ENCODE measurements at places on chromosomes 11 and 22.

- no peak for DNase-seq
These were observed 33.5 kb downstream of the NFRKB start for GRCh38 chr11:129861702-129862522.

DNA sequence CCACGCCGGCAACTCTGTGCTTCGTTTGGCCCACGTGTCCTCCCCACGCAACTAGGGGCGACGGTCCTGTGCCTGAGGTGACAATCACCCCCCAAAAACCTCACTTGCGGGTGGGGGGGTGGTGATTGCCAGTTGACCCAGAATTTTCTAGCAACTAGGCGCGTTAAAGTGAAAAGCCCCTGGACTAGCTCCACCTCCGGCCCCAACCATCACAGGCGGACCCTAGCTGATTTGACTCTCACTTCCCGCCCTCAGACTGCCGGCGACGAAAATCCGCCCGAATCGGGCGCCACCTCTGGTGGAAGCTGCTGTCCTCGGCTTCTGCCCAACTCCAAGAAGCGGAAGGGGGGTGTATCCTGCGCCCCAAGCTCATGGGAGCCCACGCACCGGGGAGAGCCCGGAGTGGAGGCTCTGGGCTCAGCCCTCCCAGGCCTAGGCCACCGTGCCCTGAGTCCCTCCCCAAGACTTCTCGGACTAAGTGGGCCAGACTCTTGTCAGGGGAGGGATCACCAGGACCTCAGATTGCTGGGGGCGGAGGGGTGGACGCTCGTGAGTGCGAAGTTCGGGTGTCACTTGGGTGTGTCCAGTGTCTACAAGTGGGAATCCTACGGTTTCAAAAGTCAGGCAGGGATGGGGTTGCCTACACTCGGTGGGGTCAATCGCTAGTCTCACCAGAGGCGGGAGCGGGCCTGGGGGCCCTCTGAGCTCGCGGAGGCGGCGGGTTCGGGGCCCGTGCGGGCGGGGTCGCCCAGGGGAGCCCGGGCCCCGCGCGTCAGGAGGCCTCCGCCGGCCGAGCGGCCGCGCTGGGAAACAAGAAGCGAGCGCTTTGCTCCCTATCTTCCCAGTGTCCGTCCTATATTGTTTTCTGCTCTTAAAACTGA lies 12.3 kb downstream of the PAX6 start:
- no peak for DNase-seq

GRCh38 chr11:35539256-35539655 lies 13.8 kb upstream of the PAMR1 start:
- DNase-seq = no peak

DNA sequence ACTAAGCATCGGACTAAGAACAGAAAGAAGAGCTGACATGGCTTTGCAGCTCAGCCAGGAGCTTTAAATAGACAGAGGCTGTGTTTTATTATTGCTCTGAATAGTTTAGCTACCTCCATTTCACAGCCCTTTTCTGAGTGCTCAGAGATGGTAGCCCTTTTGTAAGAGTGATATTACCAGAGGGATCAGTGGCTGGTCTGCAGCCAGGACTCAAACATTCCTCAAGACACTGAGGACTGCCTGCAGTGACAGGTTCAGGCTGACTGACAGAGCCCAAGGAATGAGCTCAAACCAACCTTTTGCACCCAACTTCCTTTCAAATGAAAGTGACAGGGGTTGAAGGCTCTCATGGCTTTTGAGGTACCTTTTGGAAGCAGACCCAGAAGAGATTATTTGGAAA lies 189.0 kb downstream of the DDX10 start:
- peak; percentile 12 for DNase-seq

DNA sequence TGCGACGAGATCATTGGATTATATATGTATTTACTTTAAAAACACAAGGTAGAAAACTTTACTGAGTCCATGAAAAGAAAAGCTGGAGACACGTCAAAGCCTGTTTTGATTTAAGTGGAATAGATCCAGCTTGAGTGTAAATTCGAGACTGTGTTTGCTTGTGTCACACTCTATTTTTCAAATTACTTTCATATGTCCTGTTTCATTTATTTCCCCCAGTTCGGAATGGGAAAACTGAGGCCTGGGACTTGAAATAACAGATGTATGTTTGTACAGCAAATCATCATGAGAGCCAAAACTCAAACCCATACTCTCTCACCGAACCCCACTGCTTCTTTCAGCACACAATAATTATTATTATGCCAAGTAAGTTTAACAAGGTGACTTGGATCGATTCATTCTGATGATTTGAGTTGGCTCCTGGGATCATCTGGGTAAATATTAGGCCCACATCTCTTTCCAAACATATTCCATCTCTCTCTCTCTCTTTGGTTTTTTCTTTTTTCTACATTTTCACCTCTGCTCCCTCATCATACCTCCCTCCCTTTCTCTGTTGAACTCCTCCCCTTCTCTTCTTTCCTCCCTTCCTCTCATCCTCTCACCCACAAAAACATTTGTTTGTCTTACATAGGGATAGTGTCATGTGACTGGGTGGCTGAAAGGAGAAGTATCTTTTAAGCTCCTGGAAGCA lies 21.2 kb downstream of the FZD4 start:
- DNase-seq = no peak

DNA sequence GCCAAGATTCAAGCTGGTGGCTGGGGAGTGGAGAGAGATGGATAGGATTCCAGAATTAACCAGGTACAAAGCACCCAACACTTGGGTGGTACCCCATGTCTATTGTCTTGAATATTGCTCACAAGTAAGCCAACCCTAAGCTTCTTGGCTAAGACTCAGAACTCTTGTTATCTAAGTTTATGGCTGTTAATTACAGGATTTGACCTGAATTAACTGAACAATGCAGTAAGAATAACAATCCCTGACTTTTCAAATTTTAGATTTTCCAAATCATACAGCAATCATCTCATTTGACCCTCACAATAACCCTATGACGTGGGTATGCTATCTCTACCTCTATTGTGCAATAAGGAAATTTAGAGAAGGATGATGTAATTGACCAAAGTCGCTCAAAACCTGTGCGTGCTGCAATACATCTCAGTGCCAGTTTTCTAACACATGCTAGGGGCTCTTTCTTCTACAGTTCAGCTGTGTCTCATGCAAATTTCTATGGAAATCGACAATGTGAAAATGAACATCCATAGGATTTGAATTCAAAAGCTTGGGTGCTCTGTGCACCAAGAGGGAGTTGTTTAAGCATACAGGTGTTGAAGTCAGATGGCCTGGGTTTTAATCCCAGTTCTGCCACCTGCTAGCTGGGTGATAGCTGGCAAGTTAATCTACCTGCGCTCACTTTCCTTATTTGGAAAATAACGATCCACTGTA lies 40.1 kb upstream of the APLNR start:
- no peak for DNase-seq

DNA sequence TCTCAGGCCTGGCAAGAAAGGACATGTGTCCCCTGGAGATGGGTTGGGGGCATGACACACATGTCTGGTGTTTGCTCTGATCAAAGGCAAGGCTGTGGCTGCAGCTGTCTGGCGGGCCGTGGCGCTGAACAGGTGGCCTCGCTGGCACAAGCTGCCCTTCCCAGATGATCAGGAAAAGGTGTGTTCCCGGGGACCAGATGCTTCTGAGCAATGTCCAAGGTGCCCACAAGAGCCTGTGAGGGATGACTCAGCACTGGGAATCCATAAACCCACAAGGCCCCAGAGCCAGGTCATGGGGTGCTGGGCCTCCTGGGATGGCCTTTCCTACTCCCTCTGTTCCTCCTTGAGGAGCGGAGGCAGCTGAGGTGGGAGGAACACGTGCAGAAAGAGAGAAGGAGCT lies 9.7 kb upstream of the LRP5 start:
- DNase-seq = no peak

DNA sequence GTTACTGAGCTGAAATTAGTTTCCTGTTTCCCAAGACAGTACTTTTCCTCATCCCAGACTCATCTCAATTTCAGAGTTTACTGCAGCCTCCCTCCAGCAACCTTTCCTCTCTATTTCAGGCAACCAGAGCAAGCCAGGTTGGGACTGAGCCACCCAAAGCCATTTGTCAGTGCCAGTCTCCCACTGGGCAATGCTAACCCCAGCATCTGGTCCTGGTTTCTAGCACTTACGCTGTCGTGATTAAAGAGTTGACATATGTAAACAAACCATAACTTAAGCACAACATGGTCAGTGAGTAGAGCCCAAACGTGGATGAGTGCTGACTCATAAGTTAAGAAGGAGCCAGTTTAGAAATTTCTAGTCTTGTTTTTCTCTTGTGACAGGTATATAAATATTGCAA lies 119.6 kb upstream of the BLID start:
- DNase-seq = no peak

GRCh38 chr22:25780673-25781072 lies 38.7 kb downstream of the MYO18B start:
- DNase-seq = no peak

Data from CD4-positive, alpha-beta T cell treated with Interleukin-17A for 1 hour (primary cell).